CD8-positive, alpha-beta T cell (primary cell): ENCODE measurements at places on chromosomes 12 and 14. TPM values are rescaled to one million over a fixed set of nuclear protein-coding genes. Genes with fewer than 3 reads are reported as not detected.

DNA sequence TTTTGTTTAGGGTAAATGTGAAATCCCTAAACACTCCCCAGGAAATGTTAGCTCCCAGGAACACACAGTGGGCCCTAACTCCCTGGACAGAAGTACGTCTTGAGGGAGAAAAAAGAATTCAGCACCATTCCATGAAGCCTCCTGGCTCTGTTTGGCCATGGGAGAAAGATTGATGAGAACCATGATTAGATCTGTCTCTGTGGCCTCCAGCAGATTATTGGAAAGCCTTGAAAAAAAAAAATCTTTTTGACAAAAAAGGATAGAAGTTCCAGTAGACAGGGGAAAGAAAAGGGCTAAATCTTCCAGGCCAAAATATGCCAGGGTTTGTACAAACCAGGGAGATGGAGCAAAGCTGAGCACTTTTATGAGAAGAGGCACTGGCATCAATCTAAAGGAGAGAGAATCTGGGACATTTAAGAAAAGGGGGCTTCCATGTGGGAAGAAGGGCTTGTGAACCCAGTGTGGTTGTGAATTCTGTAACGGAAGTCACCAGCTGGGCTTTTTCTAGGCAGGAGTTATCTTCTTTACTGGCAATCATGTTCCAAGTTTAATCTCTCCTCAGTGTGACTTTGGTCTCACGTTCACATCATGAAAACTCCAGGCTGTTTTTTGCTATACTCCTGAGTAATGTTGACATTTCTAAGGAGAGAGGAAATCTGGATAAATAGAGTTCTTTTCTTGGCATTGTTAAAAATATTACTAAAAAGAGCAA lies 426.7 kb downstream of the RAD51B start:
- no peak for DNase-seq

DNA sequence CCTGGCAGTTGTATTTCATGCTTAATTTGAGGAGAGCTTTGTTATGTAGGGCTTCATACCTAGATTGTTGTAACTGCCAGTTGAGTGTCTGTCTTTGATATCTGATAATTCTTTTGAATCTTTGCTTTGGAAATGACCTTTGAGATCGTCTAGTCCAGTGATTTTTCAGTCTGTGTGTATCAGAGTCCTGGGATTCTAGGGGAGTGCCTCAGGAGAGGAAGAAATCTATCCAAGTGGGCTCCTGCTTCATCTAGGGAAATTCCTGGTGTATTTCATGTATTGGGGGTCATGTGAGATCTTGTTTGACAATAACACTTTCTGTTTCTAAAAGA lies 98.6 kb downstream of the FIGNL2 start:
- DNase-seq, result no peak

DNA sequence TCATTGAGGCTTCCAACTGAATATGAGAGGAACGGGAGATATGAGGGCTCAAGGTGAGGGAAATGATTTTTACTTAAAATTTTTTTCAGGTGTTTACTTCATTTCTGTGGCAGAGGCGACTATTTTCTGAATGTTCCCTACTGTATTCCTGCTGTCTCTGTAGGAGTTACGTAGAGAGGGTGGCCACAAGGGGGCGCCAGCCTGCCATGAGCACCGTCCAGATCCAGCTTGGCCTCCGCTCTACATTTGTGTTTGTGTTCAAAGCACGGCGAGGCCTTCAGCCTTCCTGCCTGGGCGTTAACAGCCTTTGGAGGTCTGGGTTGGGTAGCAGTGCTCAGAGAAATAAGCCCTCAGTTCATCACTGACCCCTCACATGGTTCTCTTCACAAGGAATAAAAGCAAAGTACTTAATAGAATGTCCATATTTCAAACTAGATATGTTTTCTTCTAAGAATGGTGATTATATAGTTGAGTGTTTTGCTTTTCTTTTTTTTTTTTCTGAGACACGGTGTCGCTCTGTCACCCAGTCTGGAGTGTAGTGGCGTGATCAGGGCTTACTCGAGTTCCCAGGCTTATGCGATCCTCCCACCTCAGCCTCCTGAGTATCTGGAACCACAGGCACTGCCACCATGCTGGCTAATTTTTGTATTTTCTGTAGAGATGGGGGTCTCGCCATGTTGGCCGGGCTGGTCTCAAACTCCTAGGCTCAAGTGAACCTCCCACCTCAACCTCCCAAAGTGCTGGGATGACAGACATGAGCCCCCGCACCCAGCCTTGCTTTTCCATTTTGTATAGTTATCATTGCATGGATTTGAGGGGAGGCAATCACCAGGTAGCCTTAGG lies 22.3 kb downstream of the CKB start:
- peak; percentile 64 for DNase-seq

- no peak for DNase-seq
Observed at GRCh38 chr14:105087308-105087962, 22.2 kb upstream of the GPR132 start.

The TBC1D30 gene
- 0.14 TPM for total RNA-seq

- DNase-seq, result no peak
Observed at GRCh38 chr12:118694128-118694775, 287.1 kb upstream of the SRRM4 start.

DNA sequence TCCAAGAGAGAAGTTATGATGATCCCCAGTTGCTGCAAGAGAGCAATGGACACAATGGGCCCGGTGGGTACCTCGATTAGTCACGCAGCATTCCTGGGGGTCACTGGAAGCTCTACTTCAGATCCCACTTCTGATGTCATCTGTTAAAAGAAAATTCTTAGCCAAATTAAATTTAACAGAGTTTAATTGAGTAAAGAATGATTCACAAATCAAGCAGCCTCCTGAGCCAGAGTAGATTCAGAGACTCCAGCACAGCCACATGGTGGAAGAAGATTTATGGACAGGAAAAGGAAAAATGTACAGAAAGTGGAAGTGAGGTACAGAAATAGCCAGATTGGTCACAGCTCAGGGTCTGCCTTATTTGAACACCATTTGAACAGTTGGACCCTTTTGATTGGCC lies 107.5 kb downstream of the SPTSSA start:
- DNase-seq, result no peak

DNA sequence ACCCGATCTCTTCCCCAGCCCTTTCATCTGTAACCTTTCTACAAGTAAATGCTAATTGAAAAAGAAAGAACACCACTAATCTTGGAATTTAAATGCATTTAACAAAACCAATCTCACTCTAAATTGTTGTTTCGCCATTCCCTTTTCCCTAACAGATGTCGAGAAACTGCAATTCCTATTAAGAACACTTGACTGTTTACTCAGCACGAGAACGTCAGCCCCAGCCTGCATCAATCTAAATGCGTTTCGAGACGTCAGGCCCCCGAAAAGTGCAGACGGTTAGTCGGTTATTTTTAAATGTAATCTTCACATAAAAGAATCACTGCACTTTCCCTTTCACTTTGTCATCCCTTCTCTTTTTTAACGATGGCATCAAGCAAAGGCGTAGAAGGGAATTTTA lies 837.6 kb downstream of the VRK1 start:
- DNase-seq, result no peak

GRCh38 chr12:27382171-27382795 lies 49.6 kb downstream of the BMAL2 start:
- DNase-seq, result no peak

The RAPGEF3 gene
- total RNA-seq, result 0.14 TPM

GRCh38 chr12:83102499-83102898 lies 415.8 kb downstream of the TMTC2 start:
- DNase-seq, result no peak

GRCh38 chr14:24873551-24873950 lies 176.4 kb downstream of the STXBP6 start:
- no peak for DNase-seq

DNA sequence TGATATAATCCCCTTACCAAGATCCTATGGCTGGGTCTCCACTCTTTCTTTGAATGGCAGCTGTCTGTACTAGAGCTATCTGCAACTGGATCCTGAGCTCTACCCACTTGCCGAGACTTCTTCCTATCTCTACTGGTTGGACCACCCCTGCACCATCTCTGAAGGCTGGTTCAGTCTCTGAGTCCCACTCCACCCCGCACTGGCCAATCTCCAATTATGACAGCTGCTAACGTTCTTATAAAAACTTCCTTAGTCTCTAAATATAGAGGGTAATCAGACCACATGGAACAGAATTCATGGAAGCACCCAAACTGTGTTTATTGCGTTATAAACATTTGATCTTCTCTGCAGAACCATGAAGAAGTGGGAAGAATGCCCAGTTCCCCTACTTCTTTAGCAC lies 186.6 kb upstream of the EEA1 start:
- DNase-seq, result no peak

DNA sequence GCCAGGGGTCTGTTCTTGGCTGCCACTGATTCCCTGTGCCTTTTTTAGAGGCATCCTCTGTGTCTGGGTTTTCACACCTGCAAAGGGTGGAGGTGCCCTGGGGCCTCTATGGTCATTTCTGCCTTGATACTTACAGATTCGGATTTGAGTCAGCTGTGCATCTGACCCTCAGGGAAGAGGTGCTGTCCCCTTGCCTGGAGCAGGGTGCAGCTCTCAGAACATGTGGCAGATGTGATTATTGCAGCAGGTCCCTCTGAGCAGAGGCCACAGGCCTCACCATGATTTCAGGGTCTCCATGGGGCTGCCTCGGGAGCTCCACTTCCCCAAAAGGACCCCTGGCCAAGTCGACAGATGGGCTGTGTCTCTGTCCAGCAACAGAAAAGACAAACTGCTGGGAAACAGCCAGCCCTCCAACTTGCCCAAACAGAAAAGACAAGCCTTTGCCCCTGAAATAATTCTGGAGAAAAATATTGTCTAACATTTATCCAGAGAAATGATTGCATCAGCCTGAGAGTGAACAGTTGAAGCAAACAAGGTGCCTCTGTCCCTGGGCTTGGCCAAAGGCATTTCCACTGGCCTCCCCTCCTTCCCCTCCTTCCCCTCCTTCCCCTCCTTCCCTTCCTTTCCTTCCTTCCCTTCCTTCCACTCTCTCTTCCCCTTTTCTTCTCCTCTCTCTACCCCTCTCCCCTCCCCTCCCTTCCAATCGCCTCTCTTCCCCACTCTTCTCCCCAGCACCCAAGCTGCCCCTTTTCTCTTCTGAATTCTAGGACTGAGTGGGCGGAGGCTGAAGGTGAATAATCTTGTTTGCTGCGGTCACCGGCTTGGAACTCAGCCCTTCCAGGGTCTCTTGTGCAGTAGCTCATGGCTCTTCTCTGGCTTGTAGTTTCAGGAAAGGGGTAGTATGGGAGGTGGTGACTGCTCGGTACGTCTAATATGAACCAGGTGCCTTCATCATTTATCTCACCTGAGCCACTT lies 676 bp downstream of the SERPINA3 start:
- DNase-seq, result no peak

- no peak for DNase-seq
Observed at GRCh38 chr12:1882850-1883470, 35.5 kb downstream of the CACNA2D4 start.

The SERPINA10 gene
- not detected for total RNA-seq

GRCh38 chr12:88703790-88704189 lies 123.5 kb upstream of the KITLG start:
- no peak for DNase-seq

DNA sequence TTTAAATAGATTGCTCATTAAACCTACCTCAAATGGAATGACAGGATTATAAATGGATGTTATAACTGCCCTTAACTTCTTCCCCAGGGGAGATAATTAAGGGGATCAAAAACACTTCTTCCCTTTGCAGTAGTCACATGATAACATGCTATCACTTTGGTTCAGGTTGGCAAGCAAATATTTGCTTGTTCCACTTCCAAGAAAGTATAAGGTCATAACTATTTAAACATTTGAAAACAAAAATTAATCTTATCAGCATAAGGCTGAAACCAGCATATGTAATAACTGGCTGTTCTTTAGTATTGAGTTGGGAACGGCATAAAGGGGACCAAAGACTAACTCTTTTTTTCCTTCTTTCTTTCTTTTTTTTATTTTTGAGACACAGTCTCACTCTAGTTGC lies 2.4 kb upstream of the LYZ start:
- no peak for DNase-seq

The NOP9 gene
- 35.6 TPM for total RNA-seq

The ERBB3 gene
- 1.5 TPM for total RNA-seq

- no peak for DNase-seq
Observed at GRCh38 chr14:37036669-37037341, 135.6 kb downstream of the SLC25A21 start.

DNA sequence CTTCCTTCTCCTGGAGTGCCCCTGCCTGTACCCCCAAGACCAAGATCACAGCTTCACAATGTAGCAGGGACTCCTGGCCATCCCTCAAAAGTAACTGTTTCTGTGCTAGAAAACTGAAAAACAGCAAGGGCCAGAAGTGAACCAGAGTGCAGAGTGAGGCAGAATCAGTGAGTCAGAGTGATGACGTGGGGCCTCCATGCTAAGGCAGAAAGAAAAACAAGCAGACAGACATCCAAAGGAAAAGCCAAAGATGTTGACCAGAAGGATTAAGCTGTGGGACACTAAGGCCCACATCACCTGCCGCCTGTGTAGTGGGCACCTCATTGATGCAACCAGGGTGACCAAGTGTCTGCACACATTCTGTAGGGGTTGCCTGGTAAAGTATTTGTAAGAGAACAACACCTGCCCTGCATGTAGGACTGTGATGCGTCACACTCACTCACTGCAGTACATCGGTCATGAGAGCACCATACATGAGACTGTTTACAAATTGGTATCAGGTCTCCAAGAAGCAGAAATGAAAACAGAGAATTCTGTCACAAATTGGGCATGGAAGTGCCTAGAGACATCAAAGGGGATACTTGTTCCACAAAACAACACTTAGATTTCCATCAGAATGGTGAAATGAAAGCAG lies 51.2 kb downstream of the ARMH4 start:
- no peak for DNase-seq
